Activated T-helper 17 cell treated with anti-CD3 and anti-CD28 coated beads, Interleukin-2, amount 50 U/mL, for 72 hours (primary cell): ENCODE measurements at places on chromosomes 13 and 19.

DNA sequence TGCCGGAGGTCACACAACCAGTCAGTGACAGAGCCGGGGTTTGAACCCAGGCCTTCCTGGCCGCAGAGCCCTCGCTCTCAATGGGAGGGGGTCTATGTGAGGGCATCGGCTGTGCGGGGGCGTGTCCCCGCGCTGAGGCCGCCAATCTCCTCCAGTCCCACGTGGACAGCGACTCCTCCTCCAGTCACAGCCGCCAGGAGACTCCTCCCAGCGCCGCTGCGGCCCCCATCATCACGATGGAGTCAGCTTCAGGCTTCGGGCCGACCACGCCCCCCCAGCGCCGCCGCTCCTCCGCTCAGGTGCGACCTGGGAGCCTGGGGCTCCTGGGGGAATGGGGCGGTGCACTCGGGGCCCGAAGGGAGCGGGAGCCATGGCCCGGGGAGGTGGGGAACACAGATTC is 6.0 kb downstream of the SPRED3 start:
- peak; percentile 80 for ATAC-seq

DNA sequence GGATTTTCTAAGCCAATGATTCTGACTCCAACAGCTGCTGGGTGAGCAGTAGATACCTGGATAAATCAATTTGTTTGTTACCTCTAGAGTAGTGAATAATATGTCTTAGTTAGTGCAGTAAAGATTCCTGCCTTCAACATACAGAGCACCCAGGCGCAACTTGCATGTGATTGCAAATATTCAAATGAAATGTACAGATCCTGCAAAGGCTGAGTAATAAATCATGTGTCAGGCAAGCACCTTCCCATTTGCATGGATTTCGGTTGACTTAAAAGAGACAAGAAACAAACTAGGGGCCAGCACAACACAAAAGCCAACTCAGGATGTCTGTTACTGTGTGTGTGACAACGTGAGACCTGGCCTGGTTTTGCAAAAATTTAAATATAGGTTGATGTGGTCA is 79.7 kb downstream of the TNFSF11 start:
- ATAC-seq, result no peak

- no peak for ATAC-seq
Measured at GRCh38 chr19:46932346-46932745, 71.5 kb downstream of the ARHGAP35 start.

DNA sequence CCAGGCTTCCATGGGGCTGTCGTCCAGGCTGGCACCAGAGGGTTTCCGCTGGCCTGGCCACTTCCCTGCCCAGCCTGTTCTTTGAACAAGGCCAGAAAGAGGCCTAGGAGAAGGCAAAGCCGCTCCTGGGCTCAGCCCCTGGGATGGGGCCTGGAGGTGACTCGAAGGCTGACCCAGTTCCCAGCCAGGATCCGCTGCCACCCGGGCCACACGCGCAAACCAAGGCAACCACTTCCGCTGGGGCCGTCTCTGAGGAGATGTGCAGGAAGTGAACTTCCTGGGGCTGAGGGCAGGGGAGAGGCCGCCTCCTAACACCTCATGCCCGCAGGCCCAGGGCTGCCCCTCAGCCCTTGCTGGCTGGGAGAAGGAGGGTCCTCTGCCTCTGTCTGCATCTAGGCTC is 15.2 kb downstream of the PLEKHF1 start:
- ATAC-seq, result peak; percentile 97

GRCh38 chr13:100176801-100177400 is 88.0 kb downstream of the PCCA start:
- ATAC-seq, result no peak

DNA sequence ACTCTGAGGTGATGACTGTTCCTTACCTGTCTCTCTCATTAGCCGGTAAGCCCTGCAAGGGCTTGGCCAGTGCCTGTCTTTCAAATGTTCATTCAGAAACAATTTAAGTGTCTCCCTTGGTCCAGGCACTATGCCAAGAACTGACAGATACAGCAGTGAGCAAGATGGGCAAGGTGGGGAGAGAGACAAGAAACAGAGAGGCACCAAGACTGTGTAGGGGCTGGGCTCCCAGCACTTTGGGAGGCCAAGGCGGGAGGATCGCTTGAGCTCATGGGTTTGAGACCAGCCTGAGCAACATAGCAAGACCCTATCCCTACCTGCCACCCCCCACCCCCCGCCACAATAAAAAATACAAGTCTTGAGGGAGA is 1.3 kb upstream of the CCNE1 start:
- ATAC-seq, result no peak

GRCh38 chr13:23763318-23763717 is 125.9 kb downstream of the MIPEP start:
- ATAC-seq, result no peak

- ATAC-seq, result no peak
Measured at GRCh38 chr19:45403781-45404556, 900 bp downstream of the PPP1R13L start.

DNA sequence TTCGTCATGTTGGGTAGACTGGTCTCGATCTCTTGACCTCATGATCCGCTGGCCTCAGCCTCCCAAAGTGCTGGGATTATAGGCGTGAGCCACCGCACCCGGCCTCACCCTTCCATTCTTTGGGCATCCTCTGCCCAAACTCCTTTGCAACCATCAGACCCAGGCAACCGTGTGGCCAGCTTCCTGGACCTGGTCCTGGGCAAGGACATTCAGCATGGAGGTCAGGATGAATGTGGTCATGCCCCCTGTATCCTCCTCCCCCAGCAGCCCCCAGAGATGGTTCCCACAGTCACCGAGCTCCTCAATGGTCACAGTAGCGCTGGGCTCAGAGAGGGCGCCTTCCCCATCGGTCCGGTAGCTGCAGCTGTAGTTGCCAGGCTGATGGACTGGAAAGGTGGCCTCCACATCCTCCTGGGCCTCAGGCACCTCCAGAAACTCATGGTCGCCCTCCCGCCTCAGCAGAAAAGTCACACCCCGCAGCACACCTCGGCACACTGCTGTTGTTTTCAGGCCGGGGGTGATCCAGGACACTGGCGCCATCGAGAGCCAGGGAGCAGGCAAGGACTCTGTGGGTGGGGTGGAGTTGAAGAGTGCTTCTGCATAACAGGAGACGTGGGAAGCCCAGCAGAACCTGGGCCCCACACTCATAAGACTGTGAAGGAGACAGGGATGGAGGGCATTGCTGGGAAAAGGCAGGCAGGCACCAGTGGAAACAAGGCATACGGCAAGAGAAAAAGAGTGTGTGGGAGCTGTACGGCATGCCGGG is 1.1 kb downstream of the A1BG start:
- no peak for ATAC-seq

GRCh38 chr19:18719541-18719940 is 36.1 kb downstream of the CRTC1 start:
- no peak for ATAC-seq

GRCh38 chr19:1744822-1745563 is 8.3 kb upstream of the ONECUT3 start:
- ATAC-seq, result no peak

- ATAC-seq, result no peak
Measured at GRCh38 chr13:18996627-18997051, 185.0 kb downstream of the TUBA3C start.

DNA sequence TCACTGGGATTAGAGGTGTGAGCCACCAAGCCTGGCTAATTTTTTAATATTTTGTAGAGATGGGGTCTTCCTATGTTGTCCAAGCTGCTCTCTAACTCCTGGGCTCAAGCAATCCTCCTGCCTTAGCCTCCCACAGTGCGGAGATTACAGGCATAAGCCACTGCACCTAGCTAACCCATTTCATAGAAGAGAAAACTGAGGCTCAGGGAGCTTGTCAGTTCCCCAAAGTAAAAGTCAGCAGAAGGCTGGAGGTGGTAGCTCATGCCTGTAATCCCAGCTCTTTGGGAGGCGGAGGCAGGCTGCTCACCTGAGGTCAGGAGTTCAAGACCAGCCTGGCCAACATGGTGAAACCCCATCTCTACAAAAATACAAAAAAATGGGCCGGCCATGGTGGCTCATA is 8.8 kb upstream of the HOMER3 start:
- ATAC-seq, result no peak

DNA sequence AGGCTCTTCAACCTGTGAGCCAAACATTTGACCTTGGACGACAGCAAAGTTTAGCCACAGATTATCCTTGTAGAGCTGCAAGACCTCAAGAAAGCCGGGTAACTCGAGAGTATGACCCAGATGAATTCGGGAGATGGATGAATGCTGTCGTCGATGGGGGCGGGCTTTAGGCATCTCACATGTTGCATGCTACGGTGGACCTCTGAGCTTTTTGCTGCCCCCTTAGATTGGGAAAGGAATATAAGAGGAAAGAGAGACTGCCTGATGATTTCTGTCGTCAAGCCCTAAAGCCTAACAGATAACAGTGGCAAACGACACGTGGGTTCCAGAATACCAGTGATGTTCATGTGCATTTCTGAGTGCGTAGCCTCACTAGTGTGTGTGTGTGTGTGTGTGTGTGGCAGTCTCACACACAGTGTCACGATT is 730 bp upstream of the ABCC4 start:
- ATAC-seq, result no peak

- ATAC-seq, result peak; percentile 49
Measured at GRCh38 chr13:73610799-73611592, 523.2 kb downstream of the KLF12 start.

GRCh38 chr13:33472446-33472845 is 186.9 kb upstream of the STARD13 start:
- ATAC-seq, result no peak

- no peak for ATAC-seq
Measured at GRCh38 chr19:48946463-48947257, 8.0 kb upstream of the BAX start.
